Vagina (tissue), 2 donors: ENCODE measurements at places on chromosomes 1 and 21. TPM values are rescaled to one million over a fixed set of nuclear protein-coding genes. Genes with fewer than 3 reads are reported as not detected.

The COL9A2 gene
- 7.1 TPM for total RNA-seq

DNA sequence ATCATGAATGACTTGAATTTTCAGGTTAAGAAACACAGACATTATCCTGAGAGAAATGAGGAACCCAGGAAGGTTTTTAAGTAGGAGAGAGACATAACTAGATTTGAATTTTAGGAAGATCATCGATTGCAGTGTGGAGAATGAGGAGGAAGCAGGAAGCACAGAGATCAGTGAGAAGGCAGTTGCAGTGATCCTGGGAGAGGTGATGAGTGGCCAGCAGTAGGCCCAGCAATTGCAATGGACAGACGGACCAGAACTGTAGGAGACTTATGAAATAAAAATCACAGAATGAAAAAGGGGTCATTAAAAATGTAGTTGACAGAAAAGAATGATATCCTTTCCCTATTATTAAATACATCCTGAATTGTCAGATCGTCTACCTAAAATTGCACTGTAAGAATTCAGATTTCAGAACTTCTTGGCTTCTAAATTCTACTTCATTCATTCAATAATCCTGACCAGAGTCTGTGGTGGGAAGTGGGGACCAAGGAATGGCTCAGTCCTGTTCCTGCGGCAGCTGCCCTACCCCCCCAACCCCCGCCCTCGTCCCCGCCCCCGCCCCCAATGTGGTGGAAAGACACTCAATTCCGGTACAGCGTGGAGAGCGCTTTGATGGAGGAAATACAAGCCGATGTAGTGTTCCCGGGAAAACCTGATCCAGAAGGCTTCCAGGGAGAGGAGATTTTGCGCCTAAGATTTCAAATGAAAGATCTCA, 35.1 kb downstream of the SLC2A1 start:
- DNase-seq: no peak

- no peak for DNase-seq
Measured at GRCh38 chr1:172774561-172774960, 115.7 kb downstream of the FASLG start.

The NUP210L gene
- not detected for total RNA-seq

The CYYR1 gene
- total RNA-seq: 12.3 TPM

The NHLH1 gene
- total RNA-seq: not detected

The TSTD1 gene
- 44.7 TPM for total RNA-seq

DNA sequence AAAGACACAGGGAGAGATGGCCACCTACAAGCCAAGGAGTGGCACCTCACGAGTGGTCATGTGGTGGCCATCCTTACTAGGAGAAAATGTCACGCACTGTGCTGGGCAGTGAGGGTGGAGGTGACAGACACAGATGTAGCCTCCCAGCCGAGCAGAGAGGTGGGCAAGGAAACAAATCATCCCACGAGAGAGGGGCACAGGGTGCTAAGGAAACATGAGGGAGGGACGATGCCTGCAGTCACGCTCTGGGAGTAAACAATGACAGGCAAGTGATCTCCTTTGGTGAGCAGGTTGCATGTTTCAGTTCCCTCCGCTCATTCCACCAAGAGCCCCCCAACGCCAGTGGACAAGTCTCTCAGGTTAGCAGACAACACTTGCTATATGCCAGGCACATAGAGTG, 65.8 kb downstream of the CD247 start:
- no peak for DNase-seq

The TPTE gene
- not detected for total RNA-seq

The VSIG8 gene
- not detected for total RNA-seq

DNA sequence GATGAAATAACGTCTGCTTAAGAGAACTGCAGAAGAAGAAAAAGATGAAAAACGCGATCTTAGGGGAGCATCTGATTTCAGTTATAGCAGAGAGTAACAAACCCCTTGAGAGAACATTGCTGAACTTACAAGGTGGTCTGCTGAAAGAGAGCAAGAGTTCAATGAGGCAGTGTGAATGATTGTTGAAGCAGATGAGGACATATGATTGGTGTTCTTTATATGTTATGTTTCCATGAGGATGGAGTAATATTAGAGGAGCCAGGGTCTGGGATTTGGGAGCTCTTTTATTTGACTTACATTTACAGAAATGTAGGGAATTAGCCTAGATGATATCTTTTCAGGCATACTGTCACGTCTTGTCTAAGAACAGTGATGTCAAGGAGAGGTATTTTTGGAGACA, 1302.0 kb downstream of the KCNT2 start:
- no peak for DNase-seq

DNA sequence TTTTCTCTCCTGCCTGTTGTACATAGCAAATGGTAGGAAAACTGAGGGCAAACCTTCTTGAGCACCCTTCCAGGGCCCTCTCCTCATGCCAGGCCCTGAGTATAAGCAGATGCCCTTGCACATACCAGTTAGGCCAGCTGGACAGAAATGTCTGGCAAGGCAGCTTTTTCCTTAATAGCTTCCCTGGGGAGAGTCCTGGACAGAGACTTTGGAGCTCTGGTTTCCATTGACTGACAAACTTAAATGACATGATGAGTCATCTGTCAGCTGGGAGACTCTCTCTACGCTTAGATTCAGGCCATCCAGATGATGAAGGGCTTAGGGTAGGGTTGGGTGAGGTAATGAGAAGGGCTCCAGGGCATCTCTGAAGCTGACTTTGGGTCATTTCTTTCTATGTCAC, 317.5 kb downstream of the ASTN1 start:
- no peak for DNase-seq

The OR2L13 gene
- total RNA-seq: not detected

The SHE gene
- 23.8 TPM for total RNA-seq

DNA sequence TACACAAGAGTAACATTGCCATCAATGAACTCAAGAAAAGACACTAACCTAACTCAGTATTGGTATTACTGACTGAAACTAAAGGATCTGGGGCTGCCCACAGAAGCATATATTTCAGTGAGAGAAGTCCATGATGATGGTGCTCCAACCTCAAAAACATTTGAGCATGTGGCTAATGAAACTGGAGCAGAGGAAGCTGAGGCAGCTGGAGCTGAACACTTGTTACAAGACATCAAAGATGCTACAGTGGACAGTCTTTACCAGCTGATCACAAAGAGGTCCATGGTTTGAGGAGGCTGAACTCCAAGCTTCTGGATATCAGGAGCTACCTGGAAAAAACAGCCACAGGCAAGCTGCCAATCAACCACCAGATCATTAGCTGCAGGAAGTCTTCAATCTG, 42.2 kb upstream of the TTC39A start:
- DNase-seq: no peak

The F13B gene
- not detected for total RNA-seq

DNA sequence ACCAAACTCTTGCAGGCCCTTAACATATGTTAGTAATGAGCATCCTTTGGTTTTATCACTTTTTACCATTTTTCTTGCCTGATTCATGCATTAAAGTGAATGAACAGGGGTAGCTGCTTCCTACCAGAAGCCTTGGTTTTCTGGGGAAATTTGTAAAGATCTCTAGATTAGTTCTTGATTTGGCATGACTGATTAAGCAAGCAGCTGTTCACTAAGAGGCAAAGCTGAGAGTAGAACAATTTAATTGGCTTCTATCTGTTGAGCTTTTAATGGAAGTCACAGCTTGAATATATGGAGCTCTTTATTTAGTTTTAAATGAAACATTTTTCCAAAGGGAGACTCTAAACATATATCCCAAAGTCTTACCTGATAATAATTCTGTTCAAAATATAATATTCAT, 23.6 kb downstream of the TLCD4 start:
- DNase-seq: no peak

DNA sequence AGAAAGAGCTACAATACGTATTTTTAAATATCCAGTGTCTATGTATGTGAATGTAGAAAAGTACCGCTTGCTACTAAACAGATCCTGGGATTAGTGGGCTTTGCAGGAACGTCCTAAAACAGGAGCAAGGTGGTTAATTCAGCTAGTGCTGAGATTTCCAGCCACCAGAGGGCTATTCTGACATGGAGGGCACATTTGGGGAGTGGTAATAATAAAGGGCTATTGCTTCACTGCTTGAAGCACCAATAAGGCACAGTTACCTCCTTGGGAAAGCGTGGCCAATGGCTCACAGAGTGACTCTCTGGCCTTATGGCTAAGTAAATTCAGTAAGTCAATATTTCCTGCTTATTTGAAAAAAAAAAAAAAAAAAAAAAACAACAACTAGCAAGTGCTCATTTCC, 152.4 kb downstream of the GABPA start:
- no peak for DNase-seq

The RIMKLA gene
- total RNA-seq: 0.25 TPM

DNA sequence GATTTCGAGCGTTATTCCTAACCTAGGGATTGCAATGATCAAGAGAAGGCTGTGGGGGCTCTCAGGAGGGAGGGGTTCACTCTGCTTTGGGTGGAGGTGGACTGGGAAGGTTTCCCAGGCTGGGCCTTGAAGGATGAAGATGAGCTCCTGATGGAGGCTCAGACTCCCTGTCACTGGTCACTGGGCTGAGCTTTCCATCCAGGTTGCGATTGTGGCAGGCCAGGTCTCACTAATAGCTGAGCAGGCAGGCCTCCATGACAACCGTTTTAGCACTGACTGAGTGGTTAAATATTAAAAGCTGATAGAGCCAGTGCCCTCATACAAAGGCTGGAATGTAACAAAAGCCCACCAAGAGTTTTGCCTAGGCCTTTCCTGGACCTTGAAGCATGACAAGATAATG, 36.2 kb upstream of the EFCAB14 start:
- no peak for DNase-seq

DNA sequence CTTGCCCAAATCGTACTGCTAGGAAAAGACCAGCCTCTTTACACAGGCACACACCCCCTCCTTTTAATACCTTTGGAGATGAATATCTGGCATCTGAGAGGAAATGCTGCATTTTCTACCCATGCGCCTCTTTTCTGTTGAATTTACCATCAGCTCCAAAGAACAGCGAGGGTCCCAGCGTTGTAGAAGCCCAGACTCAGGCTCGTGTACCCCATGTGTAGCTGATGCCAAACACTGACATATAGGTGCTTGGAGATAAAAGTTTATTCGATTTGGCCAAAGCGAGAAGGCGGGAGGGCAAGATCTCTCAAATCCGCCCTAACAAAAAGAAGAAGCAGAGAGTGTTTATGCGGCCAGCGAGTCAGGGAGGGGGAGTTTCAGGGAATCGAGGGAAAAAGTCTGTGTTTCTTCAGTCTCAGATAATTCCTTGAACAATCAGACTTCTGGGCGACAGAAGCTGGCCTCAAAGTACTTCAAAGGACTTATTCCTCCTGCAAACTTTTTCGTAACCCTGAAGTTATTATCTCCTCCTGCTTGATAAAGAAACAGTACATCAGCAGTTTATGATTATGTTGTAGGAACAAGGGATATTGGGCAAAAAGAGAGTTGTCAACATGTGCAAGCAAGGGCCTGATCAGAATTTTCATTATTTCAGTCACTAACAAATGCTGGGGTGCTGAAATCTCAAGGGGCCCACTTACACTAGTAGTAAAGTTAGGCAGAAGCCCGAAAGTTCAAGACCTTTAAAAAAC, 642 bp upstream of the CREG1 start:
- no peak for DNase-seq

The LORICRIN gene
- not detected for total RNA-seq

- no peak for DNase-seq
Measured at GRCh38 chr1:31584869-31585735, 8.8 kb downstream of the TINAGL1 start.

GRCh38 chr1:191579019-191579418, 579.2 kb upstream of the RGS18 start:
- DNase-seq: no peak

GRCh38 chr1:235938709-235939479, 72.2 kb upstream of the LYST start:
- no peak for DNase-seq

DNA sequence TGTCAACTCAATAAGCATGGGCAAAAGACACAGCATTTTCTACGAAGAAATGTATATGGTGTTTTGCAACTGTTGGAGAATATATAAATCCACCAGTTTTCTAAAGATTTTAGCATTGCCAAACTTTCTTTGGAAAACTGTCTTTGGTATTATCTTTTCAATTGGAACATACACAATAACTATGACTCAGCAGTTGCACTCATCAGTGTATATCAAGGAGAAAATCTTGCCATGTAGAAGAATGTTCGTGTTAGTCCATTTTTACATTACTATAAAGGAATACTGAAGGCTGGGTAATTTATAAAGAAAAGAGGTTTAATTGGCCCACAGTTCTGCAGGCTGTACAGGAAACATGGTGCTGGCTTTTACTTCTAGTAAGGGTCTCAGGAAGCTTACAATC, 41.1 kb downstream of the PRKAA2 start:
- DNase-seq: no peak
